ENCODE measurements at places on chromosomes 7 and 10.

- no peak for DNase-seq
Measured at GRCh38 chr10:3976718-3977117, 191.7 kb upstream of the KLF6 start.

GRCh38 chr7:101957744-101958525 lies 140.5 kb downstream of the CUX1 start:
- DNase-seq = no peak

DNA sequence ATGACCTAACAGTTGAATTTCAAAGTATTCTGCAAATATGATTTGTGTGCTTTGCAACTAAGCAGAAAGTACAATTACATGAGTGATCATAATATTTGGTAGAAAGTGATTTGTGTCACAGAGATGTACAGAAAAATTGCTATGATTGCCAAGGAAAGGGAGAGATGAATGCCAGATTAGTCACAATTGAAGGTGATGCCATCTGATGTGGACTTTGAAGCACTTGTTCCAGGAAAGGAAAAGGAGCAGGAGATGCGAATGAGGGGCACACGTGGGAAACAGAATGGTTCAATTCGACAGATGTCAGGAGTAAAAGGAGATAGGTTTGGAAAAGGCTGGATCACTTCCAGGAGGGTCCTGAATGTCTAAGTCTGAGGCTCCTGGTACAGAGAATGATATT lies 153.1 kb upstream of the LAMB4 start:
- DNase-seq = no peak

DNA sequence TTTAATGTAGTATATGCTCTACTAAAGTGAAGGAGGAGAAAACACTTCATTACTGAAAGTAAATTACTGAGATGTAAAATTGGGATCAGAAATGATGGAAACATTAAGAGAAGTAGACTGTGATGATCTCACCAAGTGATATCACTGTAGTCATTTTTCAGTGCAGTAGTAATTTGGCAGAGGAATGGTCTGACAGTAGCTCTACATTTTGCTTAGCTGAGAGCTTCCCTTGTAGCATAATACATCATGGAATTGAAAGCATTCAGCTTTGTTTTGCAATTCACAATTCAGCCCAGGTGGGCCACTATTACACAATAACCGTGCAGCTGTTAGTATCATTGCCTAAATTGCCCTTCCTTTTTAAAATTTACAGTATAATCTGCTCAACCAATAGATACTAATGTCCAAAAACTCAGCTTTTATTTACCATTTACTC lies 19.4 kb upstream of the CABCOCO1 start:
- DNase-seq = no peak

DNA sequence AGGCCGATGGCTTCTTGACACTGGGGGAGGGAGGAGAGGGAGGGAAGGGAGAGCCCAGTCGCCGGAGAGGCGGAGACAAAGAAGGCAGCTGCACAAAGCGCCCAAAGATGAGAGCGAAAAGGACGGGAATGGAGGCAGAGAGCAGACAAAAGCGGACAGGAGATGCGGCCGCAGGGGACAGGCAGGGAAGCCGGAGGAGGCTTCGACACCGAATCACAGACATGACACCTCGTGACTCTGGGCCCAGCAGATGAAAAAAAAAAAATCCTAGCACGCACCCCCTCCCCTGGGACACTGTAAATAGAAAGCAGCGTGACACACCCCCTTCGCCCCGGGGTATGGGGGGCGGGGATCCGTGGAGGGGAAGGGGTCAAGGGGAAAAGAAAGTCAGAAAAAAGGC lies 976 bp downstream of the NAT16 start:
- DNase-seq = no peak

GRCh38 chr10:89122433-89123051 lies 84.6 kb downstream of the CH25H start:
- DNase-seq = no peak

GRCh38 chr7:90816511-90817142 lies 220.5 kb downstream of the CDK14 start:
- DNase-seq = peak; percentile 23

DNA sequence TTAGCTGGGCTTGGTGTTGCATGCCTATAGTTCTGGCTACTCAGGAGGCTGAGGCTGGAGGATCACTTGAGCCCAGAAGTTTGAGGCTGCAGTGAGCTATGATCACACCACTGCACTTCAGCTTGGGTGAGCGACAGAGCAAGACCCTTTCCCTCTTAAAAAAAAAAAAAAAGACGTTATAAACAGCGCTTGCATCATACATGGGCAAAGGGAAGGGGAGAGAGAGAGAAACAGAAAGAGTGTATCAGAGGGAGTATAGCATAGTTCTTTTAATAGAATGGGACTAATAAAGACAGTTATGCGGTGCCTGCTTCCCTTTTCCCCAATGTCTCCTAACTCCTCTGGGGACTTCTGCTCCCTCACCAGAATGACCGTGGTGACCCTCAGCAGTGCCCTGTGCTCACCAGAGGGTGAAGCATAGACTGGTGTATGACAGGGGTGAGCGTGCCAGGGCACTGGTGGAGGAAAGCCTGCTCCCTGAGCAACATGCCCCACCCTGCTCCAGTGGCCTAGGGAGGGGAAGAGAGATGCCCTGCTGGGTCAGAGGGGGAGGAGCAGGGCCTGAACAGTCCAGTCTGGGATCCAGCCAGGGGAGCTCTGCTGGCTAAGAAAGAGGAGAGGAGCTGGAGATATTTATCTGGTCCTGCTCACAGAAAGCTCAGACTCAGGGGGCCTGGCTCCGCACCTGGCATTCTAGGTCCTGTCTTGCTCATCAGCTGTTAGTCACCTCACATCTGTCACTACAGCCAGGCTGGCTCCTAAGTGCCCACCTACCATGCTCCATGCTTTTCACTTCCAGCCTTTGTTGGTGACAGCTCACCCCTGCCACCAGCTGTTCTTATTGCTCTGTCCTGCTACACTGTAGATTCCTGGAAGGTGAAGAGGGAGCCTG lies 2.2 kb downstream of the PDZD7 start:
- DNase-seq = no peak

- no peak for DNase-seq
Measured at GRCh38 chr10:127456122-127456521, 93.0 kb upstream of the NPS start.

DNA sequence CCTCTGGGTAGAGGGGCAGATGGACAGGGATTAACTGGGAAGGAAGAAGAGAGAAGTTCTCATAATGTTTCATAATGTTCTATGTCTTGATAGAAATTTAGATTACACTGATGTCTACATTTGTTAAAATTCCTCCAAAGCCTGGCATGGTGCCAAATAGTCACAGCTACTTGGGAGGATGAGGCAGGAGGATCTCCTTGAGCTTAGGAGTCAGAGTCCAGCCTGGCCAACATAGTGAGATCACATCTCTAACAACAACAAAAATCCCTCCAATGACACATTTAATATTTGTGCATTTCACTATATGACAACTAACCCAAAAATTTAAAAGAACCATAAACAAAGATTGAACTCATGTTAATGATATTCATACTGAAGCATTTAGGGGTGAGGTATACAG lies 33.0 kb upstream of the PPP1R3C start:
- no peak for DNase-seq

GRCh38 chr10:68223535-68224165 lies 8.3 kb downstream of the ATOH7 start:
- DNase-seq = no peak

DNA sequence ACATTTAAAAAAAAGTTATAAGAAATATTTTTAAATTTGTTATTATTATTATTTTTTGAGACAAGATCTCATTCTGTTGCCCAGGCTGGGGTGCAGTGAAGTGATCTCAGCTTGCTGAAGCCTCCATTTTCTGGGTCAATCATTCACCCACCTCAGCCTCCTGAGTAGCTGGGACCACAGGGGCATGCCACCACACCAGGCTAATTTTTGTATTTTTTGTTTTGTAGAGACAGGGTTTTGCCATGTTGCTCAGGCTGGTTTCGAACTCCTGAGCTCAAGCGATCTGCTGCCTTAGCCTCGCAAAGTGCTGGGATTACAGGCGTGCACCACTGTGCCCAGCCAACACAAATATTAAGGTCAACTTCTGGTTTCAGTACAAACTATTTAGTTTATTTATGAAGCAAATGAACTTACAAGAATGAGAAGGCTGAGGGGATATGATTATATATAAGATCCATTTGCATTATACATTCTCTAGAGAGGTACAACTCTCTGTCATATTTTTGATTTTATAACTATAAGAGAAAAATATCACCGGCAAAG lies 45.9 kb upstream of the FAM133B start:
- no peak for DNase-seq

GRCh38 chr7:50448823-50449222 lies 1.3 kb downstream of the FIGNL1 start:
- DNase-seq = no peak

All from mucosa of gallbladder (tissue), 1 donor.